Pulmonary artery endothelial cell (primary cell): ENCODE measurements at places on chromosomes 6 and 20. TPM values are rescaled to one million over a fixed set of nuclear protein-coding genes. Genes with fewer than 3 reads are reported as not detected.

GRCh38 chr6:110456694-110457093 lies 19.7 kb downstream of the SLC22A16 start:
- no peak for DNase-seq

GRCh38 chr6:140897804-140898573 lies 1234.7 kb upstream of the GJE1 start:
- no peak for DNase-seq

DNA sequence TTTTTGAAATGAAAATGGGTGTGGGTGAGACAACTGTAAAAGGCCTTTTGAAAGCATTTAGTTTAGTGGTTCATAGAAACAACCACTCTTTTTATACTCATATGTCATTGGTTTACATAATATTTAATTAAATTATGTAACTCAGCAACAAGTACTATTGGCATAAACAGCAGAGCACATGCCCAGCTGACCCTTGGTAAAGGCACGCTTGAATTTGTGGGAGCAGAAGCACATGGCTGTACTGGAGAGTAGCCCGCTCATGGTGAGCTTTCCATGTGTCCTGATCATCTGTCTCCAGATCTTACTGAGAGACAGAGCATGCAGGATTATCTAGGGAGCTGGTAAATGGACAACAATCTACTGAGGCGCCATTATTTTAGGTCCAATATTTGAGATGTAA lies 17.1 kb upstream of the KLHL31 start:
- DNase-seq, result no peak

- DNase-seq, result no peak
Observed at GRCh38 chr6:49892280-49892679, 25.9 kb upstream of the CRISP1 start.

- no peak for DNase-seq
Observed at GRCh38 chr6:22980446-22980845, 411.1 kb downstream of the HDGFL1 start.

GRCh38 chr6:24882835-24883555 lies 52.8 kb downstream of the RIPOR2 start:
- no peak for DNase-seq

DNA sequence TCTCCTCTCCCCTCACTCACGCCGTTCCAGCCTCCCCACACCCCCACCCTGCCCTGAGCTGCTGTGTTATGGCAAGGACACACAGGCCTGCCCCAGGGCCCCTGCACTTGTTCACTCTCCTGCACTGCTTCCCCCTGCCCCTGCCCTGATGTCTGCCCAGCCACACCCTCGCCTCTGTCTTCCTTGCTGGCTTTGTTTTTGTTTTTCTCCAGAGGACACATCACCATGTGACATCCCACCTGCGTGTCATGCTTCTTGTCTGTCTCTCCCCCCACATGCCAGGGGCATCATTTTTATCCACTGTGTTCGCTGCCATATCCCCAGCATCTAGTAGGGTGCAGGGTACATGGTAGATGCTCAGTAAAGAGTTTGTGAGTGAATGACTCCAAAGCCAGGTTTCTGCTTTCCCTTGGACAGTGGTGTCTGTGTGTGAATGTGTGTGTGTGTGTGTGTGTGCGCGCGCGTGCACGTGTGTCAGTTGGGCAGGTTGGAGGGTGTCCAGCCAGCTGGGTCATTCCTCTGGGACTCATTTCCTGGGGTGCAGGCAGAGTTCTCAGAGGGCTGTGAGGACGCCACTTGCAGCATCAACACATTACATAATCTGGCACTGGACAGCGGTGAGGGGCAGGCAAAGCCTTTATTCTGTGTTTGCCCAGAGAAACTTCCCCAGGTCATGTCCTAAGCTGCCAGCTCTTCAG lies 60.6 kb downstream of the STK35 start:
- no peak for DNase-seq

- no peak for DNase-seq
Observed at GRCh38 chr20:54200487-54201267, 7.2 kb upstream of the PFDN4 start.

- DNase-seq, result no peak
Observed at GRCh38 chr20:50743087-50743486, 11.7 kb downstream of the PARD6B start.

GRCh38 chr6:13006578-13007300 lies 290.2 kb downstream of the PHACTR1 start:
- DNase-seq, result no peak

Gene TRIM10
- not detected in 2 replicates for total RNA-seq

GRCh38 chr6:47722194-47722593 lies 23.8 kb downstream of the ADGRF4 start:
- no peak for DNase-seq

DNA sequence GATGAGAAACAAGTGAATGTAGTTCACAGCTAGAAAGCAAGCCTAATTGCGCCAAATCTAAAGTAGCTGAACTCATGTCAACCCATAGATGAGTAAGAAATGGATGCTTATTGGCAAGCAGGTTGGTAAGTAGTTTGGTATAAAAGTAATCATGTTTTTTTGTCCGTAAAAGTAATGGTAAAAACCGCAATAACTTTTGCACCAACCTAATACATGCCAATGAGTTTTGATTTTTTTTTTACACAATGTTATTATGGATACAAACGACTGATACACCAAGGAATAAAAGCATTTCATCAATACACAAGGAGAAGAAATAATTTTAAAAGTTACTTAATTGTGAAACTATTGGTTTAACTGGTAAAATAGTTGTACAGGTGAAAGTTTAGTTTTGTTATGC lies 977.5 kb downstream of the EYS start:
- no peak for DNase-seq

Gene CCN5
- total RNA-seq, result not detected in 2 replicates

Gene HLA-DOA
- not detected in 2 replicates for total RNA-seq
